Mesothelial cell of epicardium (in vitro differentiated cells): ENCODE measurements at places on chromosomes 11 and 22. TPM values are rescaled to one million over a fixed set of nuclear protein-coding genes. Genes with fewer than 3 reads are reported as not detected.

DNA sequence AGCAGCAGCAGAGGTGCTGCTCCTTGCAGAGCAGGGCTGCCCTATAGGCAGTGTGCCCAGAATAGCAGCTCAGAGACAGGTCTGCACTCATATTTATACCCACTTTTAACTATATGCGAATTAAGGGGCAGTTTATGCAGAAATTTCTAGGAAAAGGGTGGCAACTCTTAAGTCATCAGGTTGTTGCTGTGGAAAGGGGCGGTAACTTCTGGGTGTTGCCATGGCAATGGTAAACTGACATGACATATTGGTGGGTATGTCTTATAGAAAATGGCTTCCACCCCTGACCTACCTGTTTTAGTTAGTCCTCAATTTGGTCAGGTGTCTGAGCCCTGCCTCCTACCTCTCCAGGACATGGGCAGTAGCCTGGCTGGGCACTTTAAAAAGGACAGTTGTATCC, 122.3 kb downstream of the ATXN10 start:
- no peak for DNase-seq

The C22orf42 gene
- total RNA-seq, result not detected in 3 replicates

DNA sequence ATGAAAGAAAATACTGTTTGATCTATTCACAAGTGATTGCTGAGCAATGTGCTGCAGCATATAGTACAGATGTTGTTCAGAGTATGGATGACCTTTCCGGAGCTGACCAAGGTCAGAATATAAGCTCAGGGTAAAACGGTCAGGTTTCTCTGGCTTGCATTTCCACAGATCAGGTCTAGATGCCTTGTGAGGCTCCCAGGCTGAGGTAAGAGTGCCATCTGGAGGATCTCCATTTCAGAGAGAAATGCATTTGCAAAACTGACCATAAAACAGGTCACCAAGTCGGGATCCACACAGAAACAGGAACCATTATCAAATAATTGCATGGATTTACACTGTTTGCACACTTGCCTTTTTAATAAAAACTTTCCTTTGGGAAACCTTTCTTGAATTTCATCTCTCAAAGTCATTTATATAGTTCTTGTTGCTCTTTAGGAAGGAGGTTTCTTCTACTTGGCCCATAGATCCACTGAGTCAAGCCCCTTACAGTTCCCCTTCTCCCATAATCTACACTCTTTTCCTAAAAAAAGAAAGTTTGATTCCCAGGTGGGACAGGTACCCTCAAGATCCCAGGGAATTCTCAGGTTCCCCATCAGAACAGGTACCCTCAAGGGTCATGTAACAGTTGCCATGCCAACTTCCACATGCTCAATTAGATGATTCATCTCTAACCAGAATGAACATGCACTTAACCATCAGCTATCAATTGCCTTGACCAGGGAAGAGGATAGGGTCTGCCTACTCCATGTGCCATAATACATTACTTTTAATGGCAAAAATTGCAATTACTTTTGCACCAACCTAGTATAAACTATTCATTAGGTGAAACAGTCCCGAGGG, 25.0 kb upstream of the TMPRSS5 start:
- DNase-seq, result peak; percentile 60

The TSKU gene
- 39.3 to 43.7 TPM (median 42.8 TPM) in 3 replicates for total RNA-seq

The VWA5A gene
- 13.4 to 14.2 TPM (median 14.2 TPM) in 3 replicates for total RNA-seq

DNA sequence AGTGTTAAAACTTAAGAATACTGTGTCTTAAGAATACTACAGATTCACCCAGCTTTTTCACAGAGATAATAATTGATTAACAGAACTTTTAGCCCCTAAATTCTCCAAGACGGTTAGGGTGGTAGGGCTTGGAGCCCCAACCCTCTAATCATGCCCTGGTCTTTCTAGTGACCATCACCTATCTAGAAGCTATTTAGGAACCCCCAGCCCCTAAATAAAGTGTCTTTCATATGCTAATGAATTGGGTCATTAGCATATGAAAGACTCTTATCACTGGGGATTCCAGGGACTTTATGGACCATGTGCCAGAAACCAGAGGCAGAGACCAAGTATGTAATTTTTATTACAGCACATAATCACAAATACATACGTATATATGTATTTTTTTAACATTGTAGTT, 999.7 kb upstream of the RAG2 start:
- DNase-seq, result no peak

DNA sequence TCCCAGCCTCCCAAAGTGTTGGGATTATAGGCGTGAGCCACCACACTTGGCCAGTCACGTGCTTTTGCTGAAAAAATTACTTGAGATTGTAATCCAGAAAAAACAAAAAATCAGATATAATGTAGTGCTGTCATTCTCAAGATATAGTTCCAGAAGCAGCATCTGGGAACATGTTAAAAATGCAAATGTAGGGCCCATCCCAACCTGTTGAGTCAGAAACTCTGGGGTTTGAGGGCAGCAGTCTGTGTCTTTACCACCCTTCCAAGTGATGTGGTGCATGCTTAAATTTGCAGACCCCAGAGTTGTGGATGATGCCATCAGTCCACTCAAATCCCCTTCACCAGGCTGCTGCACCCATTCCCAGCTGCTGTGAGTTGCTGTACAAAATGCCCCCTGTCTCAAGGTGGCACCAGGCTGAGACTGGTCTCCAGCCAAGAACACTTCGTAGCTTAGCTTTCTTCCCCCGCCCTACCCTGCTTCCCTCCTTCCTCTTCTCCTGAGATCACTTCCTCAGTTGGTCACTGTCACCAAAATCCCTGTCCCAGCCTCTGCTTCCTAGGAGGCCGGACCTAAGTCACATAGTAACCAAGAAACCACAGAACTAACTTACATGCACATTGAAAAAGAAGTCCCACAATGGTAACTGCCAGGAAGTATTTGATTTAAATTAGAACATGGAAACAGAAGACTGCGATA, 18.2 kb upstream of the ARRB1 start:
- DNase-seq, result no peak

DNA sequence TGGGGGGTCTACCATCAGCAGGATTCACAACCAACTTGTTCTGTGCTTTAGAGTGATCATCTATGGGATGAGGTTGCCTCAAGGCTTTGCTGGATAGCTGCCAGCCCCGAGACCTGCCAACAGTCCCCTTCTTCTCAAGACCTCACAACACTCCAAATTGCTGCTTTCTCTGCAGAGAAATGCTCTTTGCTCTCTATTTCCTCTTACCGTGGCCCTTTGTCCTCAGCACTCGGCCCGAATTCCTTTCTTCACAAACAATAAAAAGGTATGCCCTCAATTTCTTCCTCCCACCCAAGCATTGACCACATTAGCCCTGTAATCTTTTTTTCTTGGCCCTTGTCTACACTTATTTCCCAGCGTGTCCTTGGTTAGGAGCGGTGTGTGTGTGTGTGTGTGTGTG, 147.4 kb upstream of the SNX19 start:
- DNase-seq, result no peak

The TLCD5 gene
- total RNA-seq, result 15.3 to 15.7 TPM (median 15.6 TPM) in 3 replicates

DNA sequence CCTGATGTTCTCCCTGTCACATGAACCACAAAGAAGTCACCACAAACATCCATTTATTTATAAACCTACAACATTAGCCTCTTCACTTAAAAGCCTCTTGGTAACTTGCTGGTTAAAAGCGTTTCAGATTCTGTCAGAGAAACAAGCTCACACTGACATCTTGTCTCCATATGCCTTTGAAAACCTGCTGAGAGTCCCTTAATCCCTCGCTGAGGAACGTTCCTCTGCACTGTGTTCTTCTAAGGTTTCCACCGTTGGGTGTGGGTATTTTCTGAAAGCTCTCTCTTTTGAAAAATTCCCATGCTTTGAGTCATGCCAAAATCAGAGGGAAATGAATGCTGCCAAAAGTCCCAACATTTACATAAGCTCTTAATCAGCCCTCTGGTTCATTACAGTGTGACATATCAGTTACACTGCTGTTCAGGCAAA, 149.8 kb downstream of the CCDC34 start:
- no peak for DNase-seq

- no peak for DNase-seq
These were observed 76.5 kb downstream of the C11orf91 start for GRCh38 chr11:33624083-33624482.

- DNase-seq, result no peak
These were observed 839.8 kb upstream of the CNTN5 start for GRCh38 chr11:98180921-98181320.

GRCh38 chr11:64102005-64102738, 63.7 kb downstream of the MACROD1 start:
- DNase-seq, result no peak

DNA sequence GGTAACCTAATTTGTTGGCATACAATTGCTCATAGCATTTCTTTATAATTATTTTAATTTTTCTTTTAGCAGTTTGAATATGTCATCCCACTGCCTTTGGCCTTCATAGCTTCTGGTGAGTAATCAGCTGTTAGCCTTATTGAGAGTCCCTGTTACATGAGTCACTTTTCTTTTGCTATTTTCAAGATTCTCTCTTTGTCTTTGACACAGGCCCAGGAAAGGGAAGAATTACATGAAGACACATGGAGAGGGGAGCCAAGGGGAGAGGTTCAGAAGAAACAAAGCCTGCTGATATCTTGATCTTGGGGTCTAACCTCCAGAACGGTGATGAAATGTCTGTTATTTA, 418.2 kb downstream of the METTL15 start:
- DNase-seq, result no peak

GRCh38 chr11:34267417-34267816, 90.4 kb downstream of the ABTB2 start:
- no peak for DNase-seq

GRCh38 chr11:120212926-120213325, 2.1 kb downstream of the OAF start:
- no peak for DNase-seq

- no peak for DNase-seq
These were observed 132.7 kb downstream of the DBX1 start for GRCh38 chr11:20027556-20028013.

DNA sequence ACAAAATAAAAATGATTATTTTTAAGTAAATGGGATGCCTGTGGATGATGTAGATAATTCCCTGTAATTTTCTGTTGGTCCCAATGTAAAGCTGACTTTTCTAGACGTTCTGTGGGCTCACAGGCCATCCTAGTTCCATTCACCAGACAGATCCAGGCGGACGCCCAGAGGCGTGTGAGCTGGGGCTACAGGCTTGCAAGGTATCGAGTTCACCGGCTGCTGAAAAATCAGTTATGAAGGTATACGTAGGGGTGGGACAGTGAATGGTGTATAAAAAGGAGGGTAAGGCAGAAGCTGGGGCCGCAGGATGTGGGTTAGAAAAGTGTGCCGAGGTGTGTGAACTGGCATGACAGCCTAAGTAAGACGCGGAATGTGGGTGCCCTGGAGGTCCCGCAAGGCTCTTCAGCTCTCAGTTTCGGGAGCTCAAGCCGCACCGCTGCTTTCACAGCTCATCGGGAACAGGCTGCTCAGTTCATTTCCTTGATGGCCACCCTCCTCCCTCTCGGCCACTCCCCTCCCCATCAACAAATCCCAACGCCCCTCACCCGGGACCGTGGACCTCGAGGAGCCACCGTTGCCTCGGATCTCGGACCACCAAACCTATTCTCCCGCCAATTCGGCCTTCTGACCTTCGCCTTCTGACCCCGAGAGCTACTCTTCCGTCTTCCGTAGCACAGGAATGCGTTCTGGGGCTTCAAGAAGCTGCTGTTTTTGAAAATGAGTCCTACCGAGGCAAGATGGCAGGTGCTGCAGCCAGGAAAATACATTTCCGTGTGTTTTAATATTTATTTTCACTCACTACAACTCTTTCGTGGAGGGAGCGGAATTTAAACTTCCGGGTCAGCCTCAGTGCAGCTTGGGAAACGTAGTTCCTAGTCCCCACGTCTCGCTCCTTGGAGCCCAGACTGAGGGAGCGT, at the start of gene XNDC1N:
Gene XNDC1N (minus strand): TSS at position 775 of the 917 bp plus-strand sequence. CDS start 5,241 bp downstream, outside the sequence.
- DNase-seq, result peak; percentile 51

- DNase-seq, result no peak
These were observed 129.3 kb downstream of the GRIA4 start for GRCh38 chr11:105738986-105739795.

DNA sequence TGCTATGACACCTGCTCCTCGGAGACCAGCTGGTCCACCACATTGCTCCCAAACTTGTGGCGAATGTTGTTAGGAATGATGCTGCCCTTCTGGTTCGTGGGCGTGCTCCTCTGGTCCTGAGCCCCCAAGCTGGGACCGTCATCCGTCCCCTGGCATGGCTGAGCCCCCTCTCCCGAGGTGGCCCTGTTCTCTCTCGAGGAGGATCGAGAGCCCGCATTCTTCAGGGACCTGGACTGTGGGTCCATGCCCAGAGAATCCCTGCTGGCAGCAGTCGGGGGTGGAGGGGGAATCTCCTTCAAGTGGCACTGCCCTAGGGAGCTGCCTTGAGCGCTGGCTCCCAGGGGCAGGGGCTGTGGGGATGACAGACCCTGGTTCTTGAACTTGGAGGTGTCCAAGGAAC, 17.4 kb downstream of the TST start:
- no peak for DNase-seq

DNA sequence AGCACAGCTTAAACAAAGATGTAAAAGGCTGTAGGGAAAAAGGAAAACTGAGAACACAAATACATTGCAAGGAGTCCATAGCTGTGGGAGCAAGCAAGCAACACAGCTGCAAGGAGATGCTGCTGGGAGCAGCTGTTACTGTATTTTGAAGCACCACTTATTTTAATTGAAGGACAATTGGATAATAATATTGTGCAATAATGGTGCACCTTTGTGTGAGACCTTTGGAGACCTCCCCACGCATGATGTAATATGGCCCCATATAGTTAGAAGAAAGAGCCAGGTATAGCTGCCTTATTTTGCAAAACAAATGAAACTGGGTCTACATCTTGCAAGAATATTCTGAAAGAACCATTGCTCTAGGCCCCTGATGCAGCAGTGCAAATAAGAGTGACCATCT, 191.1 kb upstream of the KIRREL3 start:
- no peak for DNase-seq

DNA sequence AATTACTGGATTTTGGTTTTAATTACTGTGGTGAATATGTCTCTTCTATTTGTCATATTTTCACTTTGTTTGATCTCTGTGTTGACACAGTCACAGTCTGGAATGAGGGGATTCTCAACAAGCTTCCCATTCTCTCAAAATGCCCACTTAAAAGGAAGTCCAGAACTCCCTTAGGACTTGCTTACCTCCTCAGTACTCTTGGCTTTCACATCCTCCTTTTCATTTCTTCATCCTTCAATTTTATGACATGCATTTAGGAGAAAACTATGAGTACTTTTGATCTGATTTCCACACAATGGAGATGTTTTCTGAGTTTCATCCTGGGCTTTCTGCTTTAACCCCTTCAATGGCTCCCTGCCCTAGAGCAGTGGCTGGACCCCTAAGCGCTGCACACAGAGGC, 49.3 kb upstream of the FLI1 start:
- no peak for DNase-seq

GRCh38 chr11:117851852-117852251, 24.6 kb downstream of the FXYD6 start:
- DNase-seq, result peak; percentile 21

- DNase-seq, result no peak
These were observed 851.8 kb downstream of the BRD1 start for GRCh38 chr22:48975886-48976285.

The OR51E1 gene
- not detected in 3 replicates for total RNA-seq

The LGALS12 gene
- total RNA-seq, result 0.58 to 0.89 TPM (median 0.79 TPM) in 3 replicates
